ENCODE measurements at places on chromosomes 7 and 10.

DNA sequence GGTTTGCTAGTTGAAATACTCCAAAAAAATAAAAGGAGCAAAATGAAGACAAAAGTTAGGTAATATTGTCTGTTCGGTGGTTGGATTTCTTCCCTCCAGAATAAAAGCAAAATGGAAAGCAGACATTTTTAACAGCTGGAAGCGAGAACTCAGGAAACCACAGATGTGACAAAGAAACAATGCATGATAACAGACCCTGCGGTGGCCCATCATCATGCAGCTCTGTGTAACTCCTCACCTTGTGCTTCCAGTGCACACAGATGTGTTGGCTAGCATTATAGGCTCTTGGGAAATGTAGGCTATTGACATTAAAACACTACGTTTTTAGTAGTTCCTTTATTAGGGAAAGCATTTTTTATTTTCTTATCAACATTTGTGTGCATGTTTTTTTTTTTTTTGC lies 53.9 kb upstream of the ARL4A start:
- DNase-seq, result no peak

DNA sequence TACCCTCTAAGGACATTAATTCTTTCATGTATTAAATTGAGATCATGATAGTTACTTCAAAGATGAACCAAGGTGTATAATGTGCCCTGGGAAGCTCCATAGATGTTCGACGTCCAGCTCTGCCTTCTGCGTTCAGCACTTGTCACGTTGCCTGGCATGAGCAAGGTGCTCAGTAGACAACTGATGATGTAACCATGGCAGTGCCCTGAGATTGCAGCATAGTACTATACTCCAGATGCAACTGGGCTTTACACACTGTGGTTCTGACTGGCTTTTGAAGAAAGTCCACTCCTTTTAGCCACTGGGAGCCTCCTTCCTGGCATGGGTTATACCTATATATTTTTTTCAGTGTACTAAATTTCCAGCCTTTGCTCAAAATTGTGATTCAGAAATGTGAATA lies 355.8 kb upstream of the SORCS1 start:
- no peak for DNase-seq

- DNase-seq, result no peak
Observed at GRCh38 chr7:95811846-95812445, 39.6 kb downstream of the DYNC1I1 start.

DNA sequence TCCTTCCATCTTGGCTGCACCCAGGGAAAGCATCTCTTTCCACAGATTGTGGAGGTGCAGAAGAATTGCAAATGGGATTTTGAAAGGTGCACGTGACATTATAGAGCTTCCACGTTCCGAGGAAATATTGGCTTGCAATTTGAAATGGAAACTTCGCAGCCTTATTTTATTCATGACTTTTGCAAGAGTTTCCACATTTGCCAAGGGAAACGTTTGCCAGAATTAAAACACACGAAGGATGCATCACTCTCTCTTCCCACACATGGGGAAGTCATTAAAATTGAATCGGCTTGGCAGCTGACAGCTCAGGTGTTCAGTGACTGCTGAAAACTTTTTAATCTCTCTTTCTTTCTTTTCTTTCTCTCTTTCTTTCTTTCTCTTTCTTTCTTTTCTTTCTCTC lies 475.4 kb upstream of the IGFBP3 start:
- DNase-seq, result no peak

GRCh38 chr7:96663457-96663856 lies 46.2 kb downstream of the SEM1 start:
- DNase-seq, result no peak

DNA sequence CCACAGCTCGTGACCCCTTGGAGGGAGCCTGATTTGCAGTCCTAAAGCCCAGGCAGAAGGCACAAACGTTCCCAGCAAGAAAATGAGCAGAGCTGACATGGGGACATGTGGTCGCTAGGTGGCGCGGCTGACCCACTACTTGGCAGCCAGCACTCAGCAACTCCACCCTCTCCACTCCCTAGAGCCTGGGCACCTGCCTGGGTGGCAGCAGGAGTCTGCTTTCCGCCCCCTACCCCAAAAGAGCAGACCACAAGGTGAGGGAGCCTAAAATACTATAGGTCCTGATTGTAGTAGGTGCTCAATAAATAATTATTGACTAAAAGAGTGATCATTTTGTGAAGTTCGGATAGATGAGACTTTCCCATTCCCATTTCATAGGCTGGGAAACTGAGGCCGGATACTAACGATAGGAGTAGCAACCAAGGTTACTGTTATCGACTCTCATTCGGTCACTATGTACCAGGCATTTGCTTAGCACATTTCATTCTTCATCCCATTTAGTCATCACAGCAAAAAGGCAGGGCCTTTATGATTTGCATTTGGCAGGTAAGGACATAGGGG lies 57.4 kb downstream of the NEUROG3 start:
- peak; percentile 52 for DNase-seq

GRCh38 chr7:112297681-112298080 lies 91.2 kb downstream of the ZNF277 start:
- no peak for DNase-seq

DNA sequence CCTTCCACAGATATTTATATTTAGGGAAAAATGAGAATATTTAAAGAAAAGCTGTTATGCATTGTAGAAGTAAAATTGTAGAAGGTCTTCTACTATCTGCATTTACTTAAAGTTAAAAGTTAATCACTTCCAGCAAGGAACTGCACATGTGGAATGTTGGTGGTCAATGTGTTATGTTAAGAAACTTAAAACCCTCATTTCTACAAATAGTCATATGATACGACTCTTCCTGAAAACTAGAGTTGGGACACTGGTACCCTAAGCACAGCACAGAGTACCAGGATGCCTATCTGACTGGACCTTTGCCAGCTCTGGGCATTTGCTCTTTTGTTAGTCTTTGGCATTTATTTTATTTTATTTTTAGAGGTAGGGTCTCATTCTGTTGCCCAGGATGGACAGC lies 524.2 kb upstream of the GALNT17 start:
- DNase-seq, result no peak

- DNase-seq, result no peak
Observed at GRCh38 chr7:118264836-118265235, 40.3 kb downstream of the ANKRD7 start.

DNA sequence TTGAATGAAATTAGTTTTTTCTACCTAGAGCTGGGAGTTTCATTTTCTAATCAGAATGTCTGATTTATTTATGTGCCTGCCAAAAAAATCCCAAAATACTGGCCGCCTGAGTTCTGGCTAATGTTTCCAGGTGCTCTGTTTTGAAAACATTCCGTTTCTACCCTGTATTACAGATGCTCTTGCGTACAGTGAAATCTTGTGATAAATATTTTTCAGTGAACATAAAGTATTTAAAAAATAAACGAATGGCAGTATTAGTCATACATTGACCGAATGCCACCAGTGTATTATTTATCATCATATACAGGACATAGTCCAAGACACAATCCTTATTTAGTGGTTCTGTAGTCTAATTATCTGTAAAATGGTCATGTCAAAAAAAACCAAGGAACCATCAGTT lies 102.8 kb downstream of the KAT6B start:
- no peak for DNase-seq

- no peak for DNase-seq
Observed at GRCh38 chr10:10156917-10157600, 860.6 kb upstream of the CELF2 start.

DNA sequence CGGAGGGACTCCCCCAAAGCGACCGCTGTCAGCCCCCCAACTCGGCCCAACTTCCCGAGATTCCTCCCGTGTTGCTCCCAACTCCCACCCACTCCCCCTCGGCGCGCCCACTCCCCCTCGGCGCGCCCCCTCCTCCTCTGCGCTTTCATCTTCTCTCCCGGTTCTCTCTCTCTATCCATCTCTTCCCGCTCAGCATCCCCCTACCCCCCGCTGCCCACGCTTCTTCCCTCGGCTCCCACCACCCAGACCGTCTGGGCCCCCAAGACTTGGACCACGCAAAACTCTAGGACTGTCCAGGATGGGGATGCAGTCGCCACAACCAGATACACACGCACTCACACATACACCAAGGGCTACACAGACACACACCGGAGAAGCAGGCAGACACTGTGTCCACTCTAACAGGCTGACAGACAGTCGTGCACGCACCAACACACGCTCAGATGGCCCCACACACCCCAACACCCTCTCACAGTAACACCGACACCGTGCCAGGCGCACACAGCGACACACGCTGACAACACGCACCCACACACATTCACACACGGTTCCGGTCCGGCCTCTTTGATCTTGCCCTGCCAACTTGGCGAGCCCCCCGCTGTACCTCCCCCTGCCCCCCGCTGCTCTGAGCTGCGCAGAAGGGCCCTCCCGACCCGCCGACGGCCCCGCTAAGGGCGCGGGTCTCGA lies 1.1 kb downstream of the GRID1 start:
- no peak for DNase-seq

DNA sequence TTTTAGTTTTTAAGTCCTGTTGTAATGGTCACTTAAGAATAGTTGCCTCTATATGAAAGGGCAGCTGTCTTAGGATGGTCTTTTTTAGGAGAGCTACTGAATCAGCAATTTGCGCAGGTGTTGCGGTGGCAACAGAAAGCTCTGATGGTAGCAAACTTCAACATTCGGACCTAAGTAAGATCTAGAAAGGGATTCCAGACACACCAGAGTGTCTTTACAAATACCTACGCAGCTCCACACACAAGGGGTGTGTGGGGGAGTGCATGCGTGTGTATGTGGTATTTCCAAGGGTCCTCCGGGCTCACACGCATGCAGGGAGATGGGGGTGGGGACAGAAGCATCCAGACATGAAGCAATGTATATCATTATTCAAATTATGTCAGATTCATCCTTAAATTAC lies 438.6 kb upstream of the MGMT start:
- DNase-seq, result no peak

DNA sequence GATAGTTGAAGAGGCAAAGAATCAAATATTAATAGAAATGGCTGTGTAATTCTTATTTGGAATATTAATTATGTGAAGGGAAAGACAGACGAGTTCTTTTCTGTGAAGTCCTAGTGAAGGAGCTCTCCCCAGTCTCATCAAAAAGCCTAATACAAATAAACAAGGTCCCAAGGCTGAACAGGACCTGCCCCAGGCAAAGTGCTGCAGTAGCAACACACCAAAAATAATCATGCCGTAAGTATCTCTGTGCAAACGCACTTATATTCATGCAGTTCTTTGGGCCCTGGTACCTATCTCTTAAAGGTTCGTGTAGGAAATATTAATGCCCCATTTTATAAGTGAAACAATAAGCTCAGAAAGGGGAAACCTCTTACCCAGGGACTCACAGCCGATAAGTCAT lies 12.2 kb upstream of the CHST15 start:
- no peak for DNase-seq

DNA sequence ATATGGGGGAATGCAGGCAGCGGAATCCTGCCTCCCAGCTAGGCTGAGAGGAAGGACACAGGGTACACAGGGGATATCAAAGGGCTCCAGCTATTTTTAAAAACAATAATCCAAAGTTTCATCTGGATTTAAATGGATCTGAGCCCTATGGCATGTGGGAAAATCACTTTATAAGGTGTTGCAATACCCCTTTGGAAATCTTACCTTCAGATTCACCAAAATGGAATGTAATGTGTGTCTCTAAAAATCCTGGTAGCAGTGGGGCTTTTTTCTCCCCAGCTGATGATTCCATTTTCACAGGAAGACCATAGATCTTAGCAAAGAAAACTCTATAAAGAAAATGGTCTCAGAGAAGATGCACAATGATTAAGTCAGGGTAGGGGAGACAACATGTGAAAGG lies 722.2 kb downstream of the PARD3 start:
- DNase-seq, result no peak

GRCh38 chr10:59181668-59182067 lies 5.2 kb downstream of the PHYHIPL start:
- no peak for DNase-seq

DNA sequence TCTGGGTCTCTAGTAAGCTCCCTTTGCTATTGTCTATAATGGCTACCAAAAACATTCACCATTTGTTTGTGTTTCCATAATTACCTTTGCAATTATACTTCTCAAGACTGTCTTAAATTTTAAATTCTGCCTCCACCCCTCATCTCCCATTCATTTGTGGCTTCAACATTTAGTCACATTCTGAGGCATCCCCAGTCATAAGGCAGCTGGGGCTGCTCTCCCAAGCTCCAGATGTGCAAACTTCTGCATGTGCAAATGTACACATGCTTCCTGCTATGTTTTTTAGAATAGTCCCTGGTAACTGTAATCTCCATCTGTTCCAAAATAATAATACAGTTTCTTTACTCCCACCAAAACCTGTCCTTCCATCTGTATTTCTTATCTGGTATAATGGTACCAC lies 97.3 kb downstream of the CDK6 start:
- DNase-seq, result no peak

DNA sequence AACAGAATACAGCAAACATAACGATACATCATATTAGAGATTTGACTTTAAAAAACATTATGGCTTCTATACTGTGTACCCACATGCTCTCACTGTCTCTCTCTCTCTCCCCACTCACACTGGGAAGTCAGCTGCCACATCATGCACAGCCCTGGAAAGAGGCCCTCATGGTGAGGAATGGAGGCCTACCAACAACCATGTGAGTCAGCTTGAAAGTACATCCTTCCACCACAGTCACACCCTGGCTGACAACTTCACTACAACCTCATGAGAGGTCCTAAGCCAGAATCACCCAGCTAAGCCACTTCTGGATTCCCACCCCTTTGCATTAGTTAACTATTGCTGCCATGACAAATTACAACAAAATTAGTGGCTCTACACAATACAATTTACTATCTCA lies 23.3 kb upstream of the GPR22 start:
- DNase-seq, result no peak

- no peak for DNase-seq
Observed at GRCh38 chr7:105014693-105015389, 836 bp downstream of the KMT2E start.

DNA sequence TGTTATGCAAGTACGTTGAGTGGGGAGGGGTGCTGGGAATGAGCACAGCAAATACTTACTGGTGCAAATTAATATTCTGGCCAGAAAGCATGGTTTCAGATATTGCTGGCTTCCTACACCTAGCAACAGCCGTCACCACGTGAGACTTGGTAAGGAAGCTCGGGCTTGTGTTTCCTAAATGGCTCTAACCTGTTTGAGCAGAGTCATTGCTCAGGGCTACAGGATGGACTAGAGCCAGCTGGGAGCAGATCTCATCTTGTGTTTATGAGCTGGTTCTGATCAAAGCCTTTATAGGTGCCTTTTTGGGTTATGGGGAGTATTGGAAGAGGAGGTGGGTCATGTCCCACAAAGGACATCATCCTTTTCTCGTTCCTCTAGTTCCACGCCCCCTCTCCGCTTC lies 200.3 kb downstream of the BUB3 start:
- no peak for DNase-seq

- no peak for DNase-seq
Observed at GRCh38 chr10:65675236-65675635, 1250.6 kb upstream of the LRRTM3 start.

GRCh38 chr7:41107330-41107937 lies 595.5 kb downstream of the INHBA start:
- no peak for DNase-seq

GRCh38 chr7:139044813-139045794 lies 9.3 kb upstream of the ZC3HAV1L start:
- DNase-seq, result no peak

GRCh38 chr7:144691240-144691639 lies 144.6 kb downstream of the TPK1 start:
- DNase-seq, result no peak

GRCh38 chr10:87991946-87992345 lies 128.5 kb downstream of the PTEN start:
- DNase-seq, result no peak
